ENCODE measurements at places on chromosomes 3 and 15.

DNA sequence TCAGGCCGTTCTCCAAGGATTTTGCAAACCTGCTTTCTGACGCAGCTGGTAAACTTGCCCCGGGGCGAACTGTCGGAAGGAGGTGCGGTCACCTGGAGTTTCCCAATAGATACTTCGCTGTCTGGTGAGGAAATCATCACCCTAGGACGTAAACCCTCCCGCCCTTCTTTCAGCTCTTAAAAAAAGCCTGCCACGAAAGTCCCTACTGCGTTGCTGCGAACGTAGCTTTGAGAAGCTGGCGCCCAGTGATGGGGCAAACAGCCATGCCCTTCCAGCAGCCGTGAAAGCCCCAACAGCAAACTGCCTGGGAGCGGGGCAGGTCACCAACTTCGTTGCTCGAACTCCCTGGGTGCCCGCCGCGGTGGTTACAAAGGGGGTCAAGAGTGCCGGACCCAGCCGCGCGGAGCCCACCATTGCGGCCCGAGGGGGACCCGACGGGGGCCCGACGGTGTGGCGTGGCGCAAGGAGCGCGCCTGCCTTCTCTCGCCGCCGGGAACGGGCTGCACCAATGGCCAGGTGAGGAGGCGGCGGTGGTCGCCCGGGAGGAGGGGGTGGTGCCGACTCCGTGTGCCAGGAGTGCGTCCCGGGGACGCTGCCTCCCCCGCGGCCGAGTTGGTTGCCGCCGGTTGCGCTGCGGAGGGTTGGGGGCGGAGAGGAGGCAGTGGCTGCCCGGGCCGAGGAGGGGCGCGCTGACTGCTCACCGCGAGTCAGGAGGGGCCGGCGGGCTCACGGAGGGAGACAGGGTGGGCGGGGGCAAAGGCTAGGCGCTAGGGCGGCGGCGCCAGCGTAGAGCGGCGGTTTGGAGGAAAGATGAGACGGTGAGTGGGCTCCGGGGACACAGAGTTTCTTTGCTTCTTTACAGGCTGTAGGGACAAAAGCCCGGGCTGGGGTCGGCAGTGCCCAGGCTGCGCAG lies at the start of gene PHLDB2:
PHLDB2 (plus strand) TSS at position 205 of the 913 bp plus-strand sequence. CDS start 24,813 bp downstream, outside the sequence.
- no peak for DNase-seq

GRCh38 chr3:180184816-180185215 lies 148.1 kb upstream of the PEX5L start:
- no peak for DNase-seq

DNA sequence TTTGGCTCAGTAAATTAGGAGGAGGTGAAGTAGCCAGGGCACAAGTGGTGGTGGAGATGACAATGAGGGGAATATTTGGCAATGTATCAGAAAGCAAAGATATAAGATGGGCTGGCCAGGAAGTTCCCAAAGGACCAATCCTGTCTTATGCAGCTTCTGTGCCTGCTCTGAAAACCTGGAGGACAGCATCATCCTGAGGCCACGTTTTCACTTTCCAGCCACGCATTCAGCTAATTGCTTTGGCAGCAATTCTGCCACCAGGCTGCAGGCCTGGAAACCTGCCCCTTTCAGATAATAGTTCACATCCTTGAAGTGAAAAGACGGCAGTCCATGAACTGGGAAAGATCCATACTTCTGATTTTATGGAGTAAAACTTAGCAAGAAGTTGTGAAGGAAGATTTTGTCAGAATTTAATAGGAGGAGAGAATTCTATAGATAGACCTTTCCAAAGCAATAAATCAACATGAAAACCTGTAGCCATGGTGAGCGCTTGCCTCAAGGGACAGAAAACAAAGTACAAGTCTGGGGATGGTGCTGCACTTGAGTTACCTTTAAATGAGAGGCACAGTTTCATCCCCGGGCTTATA lies 682.5 kb downstream of the GRM7 start:
- DNase-seq: no peak

DNA sequence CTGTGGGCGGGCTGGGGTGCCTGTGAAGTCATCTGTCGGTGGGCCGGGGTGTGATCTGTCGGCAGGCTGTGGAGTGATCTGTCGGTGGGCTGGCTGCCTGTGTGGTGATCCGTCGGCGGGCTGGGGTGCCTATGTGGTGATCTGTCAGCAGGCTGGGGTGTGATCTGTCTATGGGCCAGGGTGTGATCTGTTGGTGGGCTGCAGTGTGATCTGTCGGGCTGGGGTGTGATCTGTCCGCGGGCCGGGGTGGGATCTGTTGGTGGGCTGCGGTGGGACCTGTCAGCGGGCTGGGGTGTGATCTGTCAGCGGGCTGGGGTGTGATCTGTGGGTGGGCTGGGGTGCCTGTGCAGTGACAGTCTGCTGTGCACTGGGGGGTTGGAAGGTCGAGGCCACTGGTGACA lies 204.5 kb downstream of the XXYLT1 start:
- DNase-seq: no peak

DNA sequence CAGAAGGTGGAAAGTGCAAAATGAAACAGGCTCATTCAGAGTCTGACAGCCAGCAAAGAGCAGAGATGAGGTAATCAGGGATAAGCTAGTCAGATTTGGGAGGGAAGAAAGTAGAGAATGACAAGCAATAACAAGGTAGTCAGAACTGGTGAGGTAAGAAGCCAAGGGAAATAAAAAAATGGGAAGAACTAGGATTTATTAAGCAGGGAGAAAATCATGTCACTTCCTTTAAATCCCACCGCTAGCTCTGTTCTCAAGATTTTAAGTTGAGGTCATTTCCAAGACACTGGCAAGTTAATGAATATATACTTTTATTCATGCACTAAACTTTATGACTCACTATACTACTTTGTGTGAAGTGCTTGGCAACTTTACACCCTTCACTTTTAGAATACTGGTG lies 1106.8 kb downstream of the IGSF11 start:
- DNase-seq: no peak

DNA sequence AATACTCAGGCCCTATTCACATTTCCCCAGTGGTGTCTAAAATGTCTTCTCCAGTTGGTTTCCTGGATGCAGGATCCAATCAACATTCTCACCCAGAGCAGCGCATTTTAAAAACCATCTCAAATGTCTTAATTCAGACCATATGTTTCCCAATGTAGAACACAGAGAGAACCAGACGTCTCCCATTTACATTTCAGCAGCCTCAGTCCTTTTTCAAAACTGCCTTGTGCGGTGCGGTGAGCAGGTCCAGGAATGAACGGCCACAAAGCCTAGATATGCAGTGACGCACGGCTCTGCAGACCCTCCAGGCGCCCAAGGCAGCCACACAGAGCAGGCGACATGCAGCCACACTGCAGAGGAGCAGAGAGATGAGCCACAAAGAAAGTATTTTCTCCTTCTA lies 66.1 kb upstream of the MEX3B start:
- DNase-seq: no peak

GRCh38 chr3:128112357-128112968 lies 11.1 kb downstream of the RUVBL1 start:
- no peak for DNase-seq

- DNase-seq: no peak
Observed at GRCh38 chr3:52787672-52788625, 6.6 kb upstream of the ITIH3 start.

DNA sequence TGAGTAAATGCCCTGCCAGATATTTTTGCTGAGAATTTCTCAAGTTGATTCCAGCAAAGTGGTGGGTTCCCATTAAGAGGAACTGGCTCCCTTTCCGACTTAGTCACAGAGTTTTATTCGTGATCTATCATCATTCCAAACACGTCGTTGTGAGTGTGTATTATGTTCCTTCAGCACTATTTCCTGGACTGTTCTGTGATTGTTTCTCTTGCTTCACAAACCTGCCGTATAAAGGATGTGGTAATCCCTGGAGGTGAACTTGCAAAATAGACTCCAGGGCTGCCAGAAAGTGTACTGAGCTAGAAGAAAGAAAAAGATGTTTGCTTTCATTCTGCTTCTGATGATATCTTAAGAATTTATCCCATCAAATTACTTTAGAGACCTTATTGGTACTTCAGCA lies 14.5 kb upstream of the CAPN3 start:
- no peak for DNase-seq

- no peak for DNase-seq
Observed at GRCh38 chr3:32880225-32880624, 62.4 kb downstream of the TRIM71 start.

GRCh38 chr15:99446565-99447496 lies 119.0 kb upstream of the MEF2A start:
- DNase-seq: no peak

- no peak for DNase-seq
Observed at GRCh38 chr3:143179603-143180002, 60.0 kb downstream of the CHST2 start.

DNA sequence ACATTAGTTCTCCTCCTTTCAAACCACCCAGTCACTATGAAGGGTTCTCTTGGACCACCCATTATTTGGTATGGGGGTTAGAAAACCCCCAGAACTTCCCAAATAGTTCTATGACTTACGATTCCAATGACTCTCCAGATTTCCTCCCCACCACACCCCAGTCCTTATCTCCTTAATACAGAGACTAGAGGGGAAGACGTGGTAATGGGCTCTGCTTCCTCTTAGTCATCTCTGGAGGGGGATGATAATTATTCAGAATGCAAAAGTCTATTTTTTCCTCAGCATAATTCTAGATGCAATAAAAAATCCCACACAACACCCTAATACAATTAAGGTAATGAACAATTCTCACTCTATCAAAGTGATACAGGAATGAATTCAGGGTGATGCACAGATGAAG lies 48.9 kb upstream of the CFAP161 start:
- DNase-seq: no peak

DNA sequence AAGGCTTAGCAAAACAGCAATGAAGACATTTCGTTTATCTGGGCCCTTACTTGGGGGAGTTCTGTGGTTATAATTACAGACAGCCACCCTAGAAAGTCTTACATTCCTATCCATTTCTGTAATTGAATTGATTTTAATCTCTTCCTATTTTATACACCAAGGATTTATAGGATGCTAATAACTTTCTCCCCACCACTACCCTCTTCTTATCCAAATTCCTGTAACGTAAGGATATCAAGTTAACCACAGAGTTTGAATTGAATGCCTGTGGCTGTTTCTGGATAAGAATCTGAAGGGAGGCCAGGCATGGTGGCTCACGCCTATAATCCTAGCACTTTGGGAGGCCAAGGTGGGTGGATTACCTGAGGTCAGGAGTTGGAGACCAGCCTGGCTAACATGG lies 78.6 kb downstream of the MLH1 start:
- DNase-seq: no peak

GRCh38 chr3:90052425-90052950 lies 945.1 kb downstream of the EPHA3 start:
- no peak for DNase-seq

DNA sequence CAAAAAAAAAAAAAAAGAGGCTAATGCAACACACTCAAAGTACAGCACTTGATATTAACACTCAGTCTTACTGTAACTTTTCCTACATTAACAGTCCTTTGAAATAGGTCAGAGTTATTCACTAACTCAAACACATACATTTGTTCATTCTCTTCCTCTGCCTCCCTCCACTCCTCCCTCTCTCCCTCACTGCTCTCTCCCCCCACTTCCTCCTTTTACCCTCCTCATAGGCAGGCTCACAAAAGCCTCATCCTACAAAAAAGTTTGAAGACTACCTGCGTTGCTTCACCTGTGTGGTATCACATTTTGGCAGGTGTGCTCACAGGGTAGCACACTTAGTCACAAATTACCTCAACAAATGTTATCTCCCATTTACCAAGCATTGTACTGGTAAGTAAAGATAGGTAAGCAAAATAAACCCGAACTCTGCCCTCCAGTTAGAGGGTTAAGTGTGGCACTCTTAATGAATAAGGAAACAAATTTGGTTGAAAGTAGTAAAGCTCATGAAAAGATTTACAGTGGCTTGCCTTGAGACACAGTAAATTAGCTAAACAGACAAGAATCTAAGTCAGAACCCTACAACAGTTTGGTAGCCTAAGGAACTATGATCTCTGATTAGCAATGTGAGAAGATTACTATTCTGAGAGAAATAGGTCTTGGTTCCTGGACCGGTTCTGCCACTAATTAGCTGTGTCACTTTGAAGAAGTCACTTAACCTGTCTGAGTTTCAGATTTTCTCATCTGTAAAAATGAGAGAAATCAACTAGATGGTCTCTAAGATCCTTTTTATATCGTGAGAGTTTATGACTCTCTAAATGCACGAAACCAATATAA lies 151.0 kb upstream of the MLF1 start:
- no peak for DNase-seq

- no peak for DNase-seq
Observed at GRCh38 chr15:52710050-52710707, 31.0 kb upstream of the ATOSA start.

DNA sequence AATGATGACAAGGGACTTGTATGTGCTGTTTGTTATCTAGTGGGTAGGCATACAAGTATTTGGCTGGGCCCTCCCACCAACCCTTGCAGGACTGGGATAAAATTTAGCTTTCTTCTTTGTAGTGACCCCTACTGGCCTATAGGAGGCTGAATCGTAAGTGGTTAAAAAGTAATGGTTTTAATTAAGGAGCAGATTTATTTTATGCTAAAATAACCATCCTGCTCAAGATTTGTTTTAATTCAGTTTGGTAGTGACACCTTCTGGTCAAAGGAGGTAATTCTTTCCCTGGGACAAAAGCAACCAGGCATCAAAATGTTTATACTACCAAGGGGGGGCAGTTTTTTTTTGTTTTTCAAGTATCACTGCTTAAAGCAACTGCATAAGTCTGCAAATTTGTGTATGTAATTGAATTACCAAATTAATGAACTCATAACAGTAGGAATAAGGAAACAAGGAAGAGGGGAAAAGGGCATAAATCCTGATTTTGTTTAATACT lies 70.7 kb downstream of the TOP2B start:
- DNase-seq: no peak

GRCh38 chr3:14439501-14440167 lies 37.2 kb downstream of the SLC6A6 start:
- no peak for DNase-seq

DNA sequence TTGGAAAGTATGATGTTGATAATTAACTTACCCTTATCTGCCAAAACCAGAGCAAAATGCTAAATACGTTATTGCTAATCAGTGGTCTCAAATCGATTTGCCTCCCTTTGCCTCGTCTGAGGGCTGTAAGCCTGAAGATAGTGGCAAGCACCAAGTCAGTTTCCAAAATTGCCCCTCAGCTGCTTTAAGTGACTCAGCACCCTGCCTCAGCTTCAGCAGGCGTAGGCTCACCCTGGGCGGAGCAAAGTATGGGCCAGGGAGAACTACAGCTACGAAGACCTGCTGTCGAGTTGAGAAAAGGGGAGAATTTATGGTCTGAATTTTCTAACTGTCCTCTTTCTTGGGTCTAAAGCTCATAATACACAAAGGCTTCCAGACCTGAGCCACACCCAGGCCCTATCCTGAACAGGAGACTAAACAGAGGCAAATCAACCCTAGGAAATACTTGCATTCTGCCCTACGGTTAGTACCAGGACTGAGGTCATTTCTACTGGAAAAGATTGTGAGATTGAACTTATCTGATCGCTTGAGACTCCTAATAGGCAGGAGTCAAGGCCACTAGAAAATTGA lies 59.7 kb downstream of the DCUN1D1 start:
- no peak for DNase-seq

GRCh38 chr3:48795997-48796732 lies 51.5 kb downstream of the PRKAR2A start:
- DNase-seq: no peak

DNA sequence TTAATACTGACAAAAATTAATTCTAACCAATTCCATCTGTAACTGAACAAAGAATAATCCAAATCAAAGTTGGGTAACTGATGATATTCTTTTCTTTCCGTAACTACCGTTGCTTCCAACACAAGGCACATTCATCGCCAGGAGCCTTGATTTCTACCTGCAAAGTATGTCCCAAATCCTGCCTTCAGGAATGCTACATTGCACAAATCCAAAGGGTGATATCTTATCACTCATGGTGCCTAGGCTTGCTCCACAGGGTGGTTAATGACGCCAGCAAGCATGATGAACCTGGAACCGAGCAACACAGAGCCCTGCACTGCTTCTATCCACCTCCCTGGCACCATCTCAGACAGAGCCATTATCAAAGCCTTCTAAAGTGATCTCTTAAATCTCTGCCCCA lies 772.7 kb downstream of the ROBO1 start:
- DNase-seq: no peak
